ENCODE measurements at places on chromosomes 3 and 15. TPM values are rescaled to one million over a fixed set of nuclear protein-coding genes. Genes with fewer than 3 reads are reported as not detected.

GRCh38 chr3:97821287-97821773 is 481 bp upstream of the CRYBG3 start:
- DNase-seq = no peak

- DNase-seq = no peak
Measured at GRCh38 chr3:103950676-103951075, 1416.0 kb upstream of the ALCAM start.

DNA sequence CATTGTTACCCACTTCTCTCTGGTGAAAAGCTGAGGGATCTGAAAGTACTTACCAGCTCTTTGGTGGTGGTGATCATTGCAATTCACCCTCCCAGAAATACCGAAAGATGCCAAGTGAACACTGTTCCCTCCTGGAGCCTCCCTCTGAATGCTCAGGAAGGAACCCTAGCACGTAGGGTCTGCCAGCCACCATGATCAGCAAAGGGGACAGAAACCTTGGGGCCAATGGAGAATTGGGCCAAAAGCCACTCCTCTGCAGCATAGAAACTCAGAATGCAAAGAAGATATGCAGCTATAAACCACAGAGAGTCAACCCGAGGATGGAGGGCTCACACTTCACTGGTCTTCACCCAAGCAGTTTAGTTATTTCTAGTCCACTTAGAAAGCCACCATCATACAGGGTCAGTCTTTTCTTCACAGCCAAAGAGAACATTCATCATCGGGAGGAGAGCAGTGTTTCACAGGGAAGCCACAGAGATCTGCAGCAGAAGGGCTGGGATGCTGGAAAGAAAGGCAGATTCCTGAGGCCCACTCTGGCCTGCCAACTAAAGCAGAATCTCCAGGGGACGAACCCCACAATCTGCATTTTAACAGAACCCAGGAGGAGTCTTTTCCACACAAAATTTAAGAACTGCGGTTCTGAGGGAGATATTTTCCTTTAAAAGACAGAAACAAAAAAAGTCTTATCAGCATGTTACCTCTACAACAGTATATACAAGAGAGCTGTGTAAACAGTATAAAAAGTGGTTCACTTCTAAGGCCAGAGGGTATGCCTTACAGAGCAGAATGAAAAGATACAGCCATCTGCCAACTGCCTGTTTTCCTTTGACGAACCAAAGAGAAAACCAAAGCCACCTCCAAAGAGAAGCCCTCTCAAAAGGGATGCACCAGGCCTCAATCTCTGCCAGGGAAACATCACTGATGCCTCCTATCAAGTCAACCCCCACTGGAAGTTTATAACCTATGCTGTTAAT is 11.3 kb downstream of the TBC1D2B start:
- no peak for DNase-seq

DNA sequence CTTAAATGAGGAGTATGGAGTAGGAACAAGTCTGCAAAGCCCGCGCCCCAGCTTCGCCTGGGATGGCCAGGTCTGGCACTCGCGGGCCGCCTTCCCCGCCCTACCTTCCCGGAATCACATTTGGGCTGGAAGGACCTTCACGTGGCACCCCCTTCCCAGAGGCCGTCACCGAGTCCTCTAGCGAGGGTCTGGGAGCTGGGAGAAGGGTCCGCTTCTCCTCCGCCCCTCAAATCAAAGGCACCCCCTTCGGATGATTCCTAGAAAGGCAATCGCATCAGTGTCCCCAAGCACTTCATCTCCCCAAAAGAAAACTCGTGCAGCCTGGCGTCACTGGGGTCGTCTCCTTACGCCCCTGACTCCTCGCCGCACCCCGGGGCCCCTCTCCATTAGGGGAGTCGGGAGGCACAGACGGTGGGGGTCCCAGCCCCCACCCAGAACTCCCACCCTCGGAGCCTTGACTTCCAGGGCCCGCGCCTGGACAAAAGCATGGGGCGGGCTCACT is 380 bp downstream of the MYLK start:
- no peak for DNase-seq

DNA sequence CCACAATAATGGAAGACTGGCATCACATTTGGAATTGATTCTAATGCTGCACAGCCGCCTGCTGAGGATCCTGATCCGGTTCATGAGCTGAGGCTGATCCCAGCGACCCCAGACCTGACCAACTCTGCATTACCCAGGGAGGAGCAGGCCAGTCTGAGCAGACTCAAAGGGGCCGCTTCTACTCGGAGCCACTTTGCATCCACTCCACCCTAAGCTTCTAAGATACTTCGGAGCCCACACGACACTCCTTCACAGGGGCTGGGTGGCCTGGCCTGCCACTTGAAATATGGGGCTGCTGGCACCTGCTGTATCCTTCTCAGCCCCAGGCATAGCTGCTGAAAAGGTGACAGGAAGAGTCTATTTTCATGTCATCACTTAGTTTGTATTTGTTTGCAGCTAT is 33.2 kb upstream of the NSMCE3 start:
- DNase-seq = no peak

- no peak for DNase-seq
Measured at GRCh38 chr3:119643528-119643927, 16.9 kb downstream of the POPDC2 start.

PLA2G4E gene
- polyA plus RNA-seq = 0.07 TPM

ACTR8 gene
- 48.4 TPM for polyA plus RNA-seq

GOLGA8H gene
- polyA plus RNA-seq = 2.4 TPM

CLDN18 gene
- 60.9 TPM for polyA plus RNA-seq

Measured in left lung (tissue), 14 donors.